ENCODE measurements at places on chromosomes 2 and 18. TPM values are rescaled to one million over a fixed set of nuclear protein-coding genes. Genes with fewer than 3 reads are reported as not detected.

The SCN9A gene
- 1.1 TPM for total RNA-seq

DNA sequence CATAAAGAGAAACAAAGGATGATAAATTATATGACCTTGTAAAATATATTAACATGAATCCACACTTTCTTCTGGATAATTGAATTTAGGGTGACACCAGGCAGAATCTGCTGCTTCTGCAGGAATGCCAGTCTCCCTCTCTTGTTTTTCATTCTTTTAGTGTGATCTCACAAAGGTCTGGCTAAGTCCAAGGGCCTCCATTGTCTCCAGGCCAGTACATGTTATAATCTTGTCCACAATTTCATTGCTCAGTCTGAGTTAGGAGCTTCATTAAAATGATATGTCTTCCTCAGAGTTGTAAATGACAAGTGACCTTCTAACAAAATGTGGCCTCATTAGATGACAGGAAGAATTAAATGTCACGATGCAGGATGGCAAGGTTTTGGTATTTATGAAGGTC lies 110.2 kb downstream of the APOB start:
- no peak for DNase-seq

DNA sequence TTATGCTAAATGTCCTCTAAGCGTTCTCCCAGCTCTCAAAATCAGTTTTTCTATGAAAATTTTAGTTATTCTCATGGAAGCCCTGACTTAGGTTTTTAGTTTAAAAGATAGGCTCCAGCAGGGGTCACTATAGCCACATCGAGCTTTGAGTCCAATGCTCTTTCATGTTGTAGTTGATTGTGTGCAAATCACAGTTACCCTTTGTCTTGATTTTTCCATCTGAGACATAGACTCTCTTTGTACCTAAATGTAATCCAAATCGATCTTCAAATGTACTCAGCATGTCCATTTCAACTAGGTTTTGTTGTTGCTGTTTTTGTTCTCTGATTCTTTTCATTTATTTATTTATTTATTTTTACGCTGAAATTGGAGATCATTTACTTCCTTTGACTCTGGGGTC lies 26.4 kb upstream of the MSTN start:
- peak; percentile 82 for DNase-seq

DNA sequence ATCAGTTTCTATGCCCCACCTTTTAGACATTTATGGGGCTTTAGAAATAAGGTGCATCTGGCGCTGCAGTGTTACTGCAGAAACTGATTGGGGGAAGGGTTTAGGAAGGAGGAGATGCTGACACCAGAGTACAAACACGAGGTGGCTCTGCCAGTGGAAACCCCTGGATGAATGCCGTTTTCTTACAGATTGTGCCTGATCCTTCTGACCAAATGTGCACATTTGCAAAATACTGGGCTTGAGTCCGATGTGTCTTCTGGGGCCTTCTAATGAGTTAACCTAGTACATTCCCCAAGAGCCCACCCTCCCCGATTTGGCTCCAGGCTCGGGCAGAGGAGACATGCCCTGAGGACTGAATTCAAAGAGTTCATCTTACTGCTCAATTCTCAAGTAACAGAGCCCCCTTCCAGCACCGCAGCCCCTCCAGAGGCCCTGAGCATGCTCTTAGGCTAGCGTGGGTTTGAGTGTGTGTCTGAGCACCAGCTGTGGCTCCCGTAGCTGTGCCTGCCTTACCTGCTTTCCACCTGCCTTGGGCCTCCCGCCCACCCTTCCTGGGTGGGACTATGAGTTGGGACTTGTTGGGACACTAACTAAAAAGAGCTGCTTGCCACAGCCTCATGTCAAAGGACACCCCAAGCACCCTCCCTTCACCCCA lies 116.7 kb upstream of the COPS8 start:
- DNase-seq = no peak

DNA sequence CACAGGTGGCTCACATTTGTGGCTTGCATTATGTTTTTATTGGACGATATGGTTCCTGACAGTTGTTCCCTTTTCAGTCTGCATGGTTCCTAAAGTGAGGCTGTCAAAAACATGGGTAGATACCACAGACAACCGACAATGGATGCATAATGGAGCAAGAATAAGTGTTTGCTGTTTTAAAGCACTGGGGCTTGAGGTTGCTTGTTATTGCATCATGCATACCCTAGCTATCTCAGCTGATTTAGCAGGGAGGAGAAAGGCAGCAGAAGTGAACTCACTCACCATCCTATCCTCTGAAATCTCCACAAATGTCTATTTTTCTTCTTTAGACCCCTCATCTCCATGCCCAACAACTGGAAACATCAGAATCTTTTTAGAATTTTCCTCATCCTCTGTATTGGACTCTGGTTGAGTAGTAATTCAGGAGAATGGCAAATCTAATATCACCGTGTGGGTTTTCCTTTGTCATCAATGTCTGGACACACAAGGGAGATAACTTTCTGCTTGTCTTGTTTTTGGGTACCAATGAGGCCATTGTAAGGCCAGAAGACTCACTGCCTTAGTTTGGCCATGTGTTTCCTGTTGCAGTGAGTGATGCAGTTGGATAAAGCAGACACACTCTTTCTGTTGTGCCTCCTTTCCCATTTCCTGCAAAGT lies 46.7 kb downstream of the FBXO48 start:
- no peak for DNase-seq

DNA sequence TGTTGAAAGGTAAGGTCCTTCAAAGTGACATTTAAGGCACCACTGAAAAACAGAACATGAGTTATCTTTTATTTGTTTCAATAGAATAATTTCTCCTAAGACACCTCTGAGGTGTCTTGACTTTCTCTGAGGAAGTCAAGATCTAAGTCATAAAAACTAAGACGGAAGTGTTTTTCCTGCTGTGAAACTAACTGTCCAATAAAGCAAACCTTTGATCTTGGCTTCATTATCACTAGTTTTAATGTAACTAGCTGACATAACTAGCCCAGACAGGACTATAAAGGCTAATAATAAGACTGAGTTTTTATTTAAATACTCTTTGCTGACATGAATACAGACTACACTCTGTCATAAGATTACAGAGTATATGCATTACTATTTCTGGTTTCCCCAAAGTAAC lies 36.6 kb downstream of the INO80D start:
- no peak for DNase-seq

- DNase-seq = peak; percentile 15
These were observed 76.6 kb upstream of the UGP2 start for GRCh38 chr2:63765117-63765516.

All from neural progenitor cell (in vitro differentiated cells).